CD4-positive, alpha-beta T cell treated with Interferon gamma for 1 hour (primary cell): ENCODE measurements at places on chromosomes 4 and X.

- DNase-seq: no peak
These were observed 87.2 kb downstream of the CLDN34 start for GRCh38 chrX:10054396-10054795.

- no peak for DNase-seq
These were observed 6.9 kb downstream of the CXCL10 start for GRCh38 chr4:76016393-76016792.

- no peak for DNase-seq
These were observed 161.1 kb upstream of the NAP1L5 start for GRCh38 chr4:88858752-88859151.

GRCh38 chr4:95984081-95984480 is 144.2 kb downstream of the PDHA2 start:
- no peak for DNase-seq

DNA sequence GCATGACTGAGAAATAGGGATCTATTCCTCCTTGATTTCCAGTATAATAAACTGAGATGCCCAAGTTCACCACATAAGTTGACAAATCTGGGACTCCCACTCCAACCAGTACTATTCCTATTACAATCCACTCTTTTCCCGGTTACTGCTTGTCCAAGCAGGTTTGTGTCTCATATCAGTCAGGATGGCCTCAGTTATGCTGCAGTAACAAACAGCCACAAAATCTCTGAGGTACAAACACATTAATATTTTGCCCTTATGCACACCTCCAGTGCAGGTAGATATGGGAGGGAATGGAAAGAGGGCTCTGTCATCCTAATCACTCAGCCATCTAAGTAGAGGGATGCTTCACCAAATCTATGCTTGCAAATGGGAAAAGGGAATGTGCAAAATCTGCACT is 207.8 kb downstream of the RAB28 start:
- no peak for DNase-seq

DNA sequence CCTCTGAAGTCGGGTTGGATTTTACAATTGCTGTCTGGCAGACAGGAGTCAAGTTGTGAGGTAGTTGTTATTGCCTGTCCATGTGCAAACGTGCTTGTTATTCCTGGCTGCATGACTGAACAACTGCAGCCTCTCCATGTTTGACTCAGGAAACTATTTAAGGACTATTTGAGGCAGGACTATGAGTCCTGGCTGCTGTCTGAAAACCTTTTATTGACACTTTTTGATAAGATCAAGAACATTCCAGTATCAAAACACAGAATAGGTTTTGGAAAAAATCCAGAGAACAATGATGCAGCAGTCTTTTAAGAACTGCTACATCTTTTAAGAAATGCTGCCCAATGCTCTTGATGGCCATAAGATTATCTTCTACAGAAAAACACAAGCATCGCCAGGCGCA is 10.0 kb upstream of the SPRY1 start:
- no peak for DNase-seq

GRCh38 chr4:10083331-10083771 is 33.2 kb downstream of the WDR1 start:
- no peak for DNase-seq

DNA sequence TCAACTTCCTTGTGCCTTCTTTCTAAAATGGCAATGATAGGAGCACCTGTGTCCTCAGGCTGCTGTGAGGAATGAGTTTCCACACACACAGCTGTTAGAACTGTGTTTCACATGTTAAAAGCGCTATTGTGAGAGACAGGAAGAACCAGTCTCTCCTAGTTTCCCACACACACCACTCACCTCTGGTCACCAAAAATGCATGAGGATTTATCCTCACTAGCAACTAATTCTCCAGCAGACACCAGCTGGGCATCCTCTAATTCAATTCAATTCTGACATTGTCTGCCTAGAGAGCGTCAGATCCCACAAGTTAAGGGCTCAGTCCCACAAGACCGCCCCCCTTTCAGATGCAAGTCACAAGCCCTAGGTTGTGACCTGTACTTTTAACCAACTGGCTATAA is 29.0 kb upstream of the SLC2A9 start:
- no peak for DNase-seq
